NCI-H2171 (cell line): ENCODE measurements at places on chromosomes 16 and 17.

GRCh38 chr17:57708410-57708809, 36.7 kb downstream of the CCDC182 start:
- DNase-seq = peak; percentile 98

DNA sequence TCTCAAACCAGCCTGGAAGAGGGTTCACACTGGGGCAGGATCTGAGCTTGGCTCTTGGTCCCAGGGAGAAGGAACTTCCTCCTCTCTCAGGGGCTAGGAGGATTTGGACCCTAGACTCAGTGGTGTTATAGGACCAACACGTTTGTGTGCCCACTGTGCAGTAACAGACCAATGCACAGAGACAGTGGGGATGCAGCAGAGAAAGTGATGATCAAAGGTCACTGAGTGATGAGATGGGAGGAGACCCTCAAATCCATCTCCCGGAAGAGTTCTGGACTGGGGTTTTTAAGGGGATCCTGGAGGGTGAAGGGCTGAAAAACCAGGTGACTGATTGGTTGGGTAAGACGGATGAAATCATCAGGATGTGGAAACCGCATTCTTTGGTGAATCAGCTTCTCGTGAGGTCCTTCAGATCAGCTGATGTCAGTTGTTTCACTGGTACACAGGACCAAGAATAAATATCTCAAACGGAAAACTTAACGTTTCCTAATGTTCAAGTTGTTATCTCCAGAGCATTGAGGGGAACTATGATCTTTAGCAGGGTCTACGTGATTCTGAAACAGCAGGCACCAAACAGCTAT, 3.3 kb upstream of the VAC14 start:
- no peak for DNase-seq

- DNase-seq = no peak
Measured at GRCh38 chr16:50335196-50335958, 33.4 kb downstream of the BRD7 start.

GRCh38 chr16:31472709-31473203, 804 bp downstream of the TGFB1I1 start:
- DNase-seq = peak; percentile 90

GRCh38 chr16:69503244-69503643, 62.5 kb upstream of the NFAT5 start:
- no peak for DNase-seq

DNA sequence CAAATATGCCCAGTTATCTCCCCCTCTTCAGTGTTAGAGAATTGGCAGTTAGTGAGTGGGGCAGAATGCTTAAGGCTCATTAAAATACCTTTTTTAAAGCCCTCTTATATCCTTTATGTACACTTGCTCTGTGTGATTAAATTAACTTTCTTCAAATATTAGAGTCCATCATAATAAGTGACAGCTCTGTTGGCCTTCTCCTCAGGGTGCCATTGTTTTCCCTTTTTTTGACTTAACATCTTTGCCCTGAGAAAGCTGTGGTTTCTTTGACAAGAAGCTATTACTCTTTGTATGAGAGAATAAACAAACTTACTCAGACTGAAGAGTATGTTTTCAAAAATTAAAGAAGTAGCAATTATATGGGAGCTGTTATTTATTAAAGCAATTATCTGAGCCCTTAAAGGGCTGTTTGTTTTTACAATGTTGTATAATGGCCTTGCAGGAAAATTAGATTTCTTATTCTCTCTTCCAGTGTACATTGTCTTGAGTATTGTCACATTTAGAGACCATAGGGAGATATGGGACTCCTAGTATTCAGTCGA, 13.4 kb downstream of the RBBP6 start:
- no peak for DNase-seq

DNA sequence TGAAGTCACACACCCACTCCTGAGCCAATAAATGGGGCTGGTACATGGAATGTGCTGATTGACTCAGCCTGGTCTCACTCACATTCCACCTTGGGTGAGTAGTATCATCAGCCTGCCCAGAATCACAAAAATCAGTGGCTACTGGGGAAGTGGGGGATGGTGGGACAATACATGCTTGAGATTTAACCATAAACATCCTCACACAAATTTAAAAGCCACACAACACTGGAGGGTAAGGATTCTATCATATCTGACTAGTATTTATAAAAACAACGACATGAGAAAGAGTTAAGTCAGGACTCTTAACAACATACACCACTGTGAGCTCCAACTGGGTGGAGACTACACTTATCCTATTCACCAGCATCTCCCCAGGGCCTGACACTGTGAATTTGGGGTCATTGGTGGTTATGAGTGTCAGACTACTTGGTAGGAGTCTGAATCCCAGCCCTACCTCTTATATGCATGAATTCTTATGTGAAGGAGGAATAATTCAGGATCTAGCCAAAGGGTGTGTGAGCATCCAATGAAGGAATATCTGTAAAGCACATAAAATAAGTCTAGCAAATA, 26.0 kb upstream of the IRX6 start:
- DNase-seq = no peak

DNA sequence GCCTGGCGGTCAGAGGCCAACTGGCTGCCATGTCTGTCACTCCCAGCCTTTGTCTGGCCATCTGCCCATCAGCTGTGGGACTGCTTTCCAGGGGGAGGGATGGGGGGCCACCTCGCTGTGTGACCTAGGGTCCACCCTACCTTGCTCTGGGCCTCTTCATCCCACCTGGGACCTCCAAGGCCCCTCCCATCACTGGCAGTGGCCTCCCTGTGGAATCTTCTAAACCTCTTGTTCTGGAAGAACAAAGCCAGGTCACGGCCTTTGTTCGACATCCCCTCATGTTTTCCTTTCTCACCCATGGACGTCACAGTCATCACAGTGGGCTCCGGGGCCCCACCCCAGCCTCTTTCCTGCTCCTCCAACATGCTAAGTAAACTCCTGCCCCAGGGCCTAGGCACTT, 24.0 kb downstream of the SPNS2 start:
- DNase-seq = no peak

- no peak for DNase-seq
Measured at GRCh38 chr17:17952691-17953090, 19.5 kb downstream of the TOM1L2 start.

DNA sequence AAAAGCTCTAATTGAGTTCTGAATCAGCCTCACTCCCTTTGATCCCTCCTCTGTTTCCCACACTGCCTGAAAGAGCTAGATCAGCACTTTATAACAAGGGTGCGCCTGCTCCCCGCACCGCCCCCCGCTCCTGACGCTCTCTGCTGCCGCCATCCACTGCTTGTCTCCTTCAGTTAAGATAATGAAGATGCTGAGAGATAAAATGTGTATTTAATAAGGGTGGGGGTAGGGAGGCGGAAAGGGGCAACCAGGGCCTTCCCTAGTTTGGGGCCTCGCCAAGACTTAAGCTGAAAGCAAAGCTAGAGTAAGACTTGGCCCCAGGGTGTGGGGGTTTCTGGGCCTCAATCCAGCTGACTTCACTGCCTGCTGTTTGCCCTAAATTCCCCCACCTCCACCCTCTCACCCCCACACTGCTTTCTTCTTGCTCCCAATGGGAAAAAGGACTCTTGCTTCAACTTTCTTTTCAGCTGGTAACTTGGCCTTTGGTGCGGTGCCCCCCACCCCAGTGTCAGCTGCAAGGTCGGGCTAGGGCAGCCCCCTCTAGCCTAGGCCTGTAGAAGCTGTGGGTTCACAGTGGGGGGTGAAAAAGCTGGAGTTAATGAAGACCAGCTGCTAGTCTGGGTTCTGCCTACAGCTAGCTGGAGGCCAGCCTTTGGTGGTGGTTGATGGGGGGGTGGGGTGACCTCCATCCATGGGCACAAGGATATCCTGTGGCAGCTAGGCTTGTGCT, 1.8 kb upstream of the RARA start:
- no peak for DNase-seq

DNA sequence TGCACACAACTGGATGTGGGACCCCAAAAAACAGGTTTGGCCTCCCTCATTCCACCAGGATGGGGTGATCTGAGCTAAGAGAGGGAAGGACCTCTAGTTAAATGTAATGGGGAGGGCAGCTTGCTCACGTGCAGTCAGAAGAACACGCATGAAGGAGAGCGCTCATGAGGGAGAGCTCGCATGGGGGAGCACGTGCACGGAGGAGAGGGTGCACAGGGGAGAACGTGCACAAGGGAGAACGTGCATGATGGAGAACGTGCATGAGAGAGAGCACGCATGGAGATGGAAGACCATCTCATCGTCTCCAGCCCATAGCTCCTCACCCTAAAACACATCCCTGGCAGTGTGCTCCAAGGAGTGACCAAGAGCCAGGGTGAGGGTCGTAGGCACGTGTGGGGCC, 141.2 kb downstream of the RBFOX3 start:
- DNase-seq = no peak

GRCh38 chr17:3887804-3888203, 5.0 kb downstream of the CAMKK1 start:
- DNase-seq = no peak

- DNase-seq = no peak
Measured at GRCh38 chr16:9953908-9954570, 228.2 kb downstream of the GRIN2A start.

DNA sequence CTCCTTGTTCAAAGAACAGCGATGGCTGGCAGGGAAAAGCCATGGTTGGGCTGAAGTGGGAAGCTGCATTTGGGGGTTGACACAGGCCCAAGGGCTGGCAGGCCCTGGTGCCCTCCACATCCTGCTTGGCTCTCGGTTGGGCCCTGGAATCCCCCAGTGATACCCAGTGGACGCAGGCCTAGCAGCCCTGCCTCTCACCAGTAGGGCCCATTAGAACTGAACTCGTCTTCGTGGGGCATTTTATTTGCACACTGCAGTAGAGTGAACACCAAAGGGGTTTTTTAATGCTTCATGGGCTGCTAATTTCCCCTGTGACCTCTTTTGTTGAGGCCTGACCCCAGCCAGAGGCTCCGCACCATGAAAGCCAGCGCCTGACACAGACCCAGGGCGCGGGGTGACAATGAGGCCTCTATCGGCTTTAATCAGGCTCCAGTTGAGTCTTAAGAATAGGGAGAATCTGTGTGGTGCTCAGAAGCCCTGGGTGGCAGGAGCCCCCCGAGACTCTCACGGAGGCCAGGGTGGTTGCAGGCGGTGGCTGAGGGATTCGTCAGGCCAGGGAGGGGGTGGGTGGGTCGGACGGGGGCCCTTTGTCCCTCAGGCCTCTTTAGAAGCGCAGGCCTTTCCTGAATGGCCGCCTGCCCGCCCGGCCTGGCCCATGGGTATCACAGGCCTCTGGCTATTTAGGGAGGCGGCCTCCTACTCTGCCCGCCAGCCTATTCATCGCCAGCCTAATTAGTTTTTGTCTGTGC, 199.3 kb downstream of the NTN1 start:
- no peak for DNase-seq

- DNase-seq = no peak
Measured at GRCh38 chr17:48022901-48023300, 14.7 kb downstream of the COPZ2 start.

DNA sequence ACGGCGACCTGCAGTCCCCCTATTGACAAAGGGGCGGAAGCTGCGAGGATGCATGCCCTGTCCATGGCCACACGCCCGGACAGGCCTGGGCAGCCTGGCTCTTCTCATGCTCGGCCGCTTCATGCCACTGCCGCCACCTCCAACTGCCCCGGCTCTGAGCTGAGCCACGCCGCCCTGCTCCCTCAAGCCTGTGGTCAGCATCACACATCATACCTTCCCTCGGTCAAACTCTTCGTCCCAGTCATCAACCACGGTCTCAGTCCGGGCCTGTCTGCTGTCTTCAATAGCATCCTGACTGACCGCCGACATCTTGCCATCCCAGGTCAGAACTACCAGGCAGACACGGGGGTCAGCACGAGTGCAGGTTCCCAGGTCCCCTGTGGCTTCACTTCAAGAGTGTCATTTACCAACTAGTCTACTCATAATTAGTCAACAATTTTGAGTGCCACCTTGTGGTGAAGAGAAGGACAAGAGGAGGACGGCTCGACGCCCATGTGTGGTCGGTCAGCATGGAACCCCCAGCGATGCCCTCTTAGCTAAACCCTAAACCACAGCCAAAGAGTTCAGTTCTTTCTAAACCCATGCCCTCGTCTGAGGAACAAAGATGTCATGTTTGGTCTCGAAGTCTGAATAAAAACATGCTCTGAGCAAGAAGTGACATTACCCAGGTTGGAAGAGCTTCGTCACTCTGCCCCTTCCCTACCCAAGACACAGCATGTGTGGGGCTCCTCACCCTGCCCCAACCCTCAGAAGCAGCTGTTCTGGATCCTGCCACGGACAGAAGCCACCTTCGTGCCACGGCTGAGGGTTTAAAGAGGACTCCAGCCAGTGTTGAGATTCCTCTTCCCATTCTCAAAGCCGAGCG, 16.9 kb upstream of the CYTH1 start:
- no peak for DNase-seq

GRCh38 chr17:40063187-40063771, 514 bp downstream of the THRA start:
- no peak for DNase-seq

GRCh38 chr17:7835814-7836595, 2.0 kb downstream of the KDM6B start:
- peak; percentile 99 for DNase-seq

- DNase-seq = no peak
Measured at GRCh38 chr16:49545741-49546448, 172.3 kb downstream of the C16orf78 start.

DNA sequence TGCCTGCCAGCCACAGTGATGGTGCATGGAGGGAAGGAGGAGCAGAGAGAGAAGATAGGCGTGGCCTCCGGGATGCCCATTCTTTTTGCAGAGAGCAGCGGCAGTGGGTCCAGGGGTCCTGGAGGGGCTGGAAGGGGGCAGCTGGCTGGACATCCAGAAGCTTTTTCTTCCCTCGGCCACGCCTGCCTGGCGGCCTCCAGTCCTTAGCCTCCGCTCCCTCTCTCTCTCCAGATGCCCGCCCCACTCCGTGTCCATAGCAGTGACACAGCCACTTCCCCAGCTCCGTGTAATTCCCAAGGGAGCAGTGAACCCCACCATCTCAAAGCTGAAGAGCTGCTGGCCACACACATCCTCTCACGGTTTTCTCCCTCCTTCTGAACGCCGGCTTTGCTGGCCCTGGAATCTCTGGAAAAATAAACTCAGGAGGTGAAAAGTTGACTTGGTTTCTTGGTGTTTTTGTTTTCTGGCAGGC, 26.3 kb upstream of the CDC42EP4 start:
- DNase-seq = no peak

DNA sequence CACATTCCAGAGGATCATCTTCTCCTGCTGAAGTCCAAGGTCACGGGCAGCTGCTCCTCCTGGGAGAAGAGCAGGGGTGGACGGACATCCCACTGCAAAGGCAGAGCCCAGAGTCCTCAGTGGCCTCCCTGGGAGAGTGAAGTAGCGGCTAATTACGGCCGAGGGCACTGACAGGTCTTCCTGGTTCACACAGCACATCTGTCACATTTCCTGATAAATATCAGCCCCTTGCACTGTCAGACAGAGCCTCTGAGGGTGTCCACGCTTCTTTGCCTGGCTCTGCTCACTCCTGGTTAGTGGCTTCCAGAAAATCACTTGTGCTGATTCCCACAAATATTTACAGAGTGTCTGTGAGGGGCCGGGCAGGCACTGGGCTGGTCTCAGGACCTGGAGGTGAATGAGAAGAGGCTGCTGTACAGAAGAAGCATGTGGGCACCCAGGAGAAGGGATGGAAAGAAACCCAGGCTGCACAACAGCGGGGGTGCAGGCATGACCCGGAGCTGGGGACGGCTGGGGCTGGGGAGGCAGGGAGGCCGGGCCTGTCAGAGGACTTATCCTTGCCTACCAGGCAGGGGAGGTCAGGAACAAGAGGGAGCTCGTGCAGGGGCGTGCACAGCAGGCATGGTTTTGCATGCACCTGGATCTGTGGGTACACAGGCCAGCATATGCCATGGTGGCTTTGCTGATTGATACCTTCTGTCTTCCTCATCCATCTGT, 258.2 kb upstream of the TNRC6C start:
- DNase-seq = no peak
